MV-4-11 (cell line): ENCODE measurements at places on chromosomes 11 and 22.

DNA sequence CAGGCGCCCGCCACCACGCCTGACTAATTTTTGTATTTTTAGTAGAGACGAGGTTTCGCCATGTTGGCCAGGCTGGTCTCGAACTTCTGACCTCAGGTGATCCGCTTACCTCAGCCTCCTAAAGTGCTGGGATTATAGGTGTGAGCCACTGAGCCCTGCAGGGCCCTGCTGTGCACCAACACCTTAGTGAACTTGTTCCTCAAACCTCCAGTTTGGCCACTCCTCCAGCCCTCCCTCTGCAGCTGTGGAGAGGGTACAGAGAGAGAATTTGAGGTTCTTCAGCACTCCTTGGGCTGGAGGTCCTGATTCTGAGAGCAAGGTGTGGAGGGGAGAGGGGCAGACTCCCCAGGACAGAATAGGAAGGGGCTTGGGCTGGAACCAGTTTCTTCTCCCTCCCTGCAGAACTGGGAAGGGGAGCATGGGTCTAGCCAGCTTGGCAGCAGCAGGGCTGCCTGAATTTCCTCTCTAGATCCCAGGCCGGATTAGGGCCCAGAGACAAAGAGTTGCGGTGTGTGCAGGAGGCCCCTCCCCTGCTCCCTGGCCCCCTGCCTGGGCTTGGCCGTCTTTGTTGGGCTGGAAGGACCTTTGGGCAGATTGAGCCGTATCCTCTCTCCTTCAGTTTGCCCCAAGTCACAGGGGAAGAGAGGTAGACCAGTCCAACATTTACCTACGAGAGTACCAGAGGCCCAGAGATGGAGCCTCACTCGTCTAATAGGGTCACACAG, 2.3 kb upstream of the PEX16 start:
- no peak for DNase-seq

- DNase-seq: peak; percentile 63
Observed at GRCh38 chr11:94543695-94544645, at the start of gene FUT4. FUT4 (plus strand) TSS chr11:94543921; CDS start chr11:94544134, 213 bp downstream.

DNA sequence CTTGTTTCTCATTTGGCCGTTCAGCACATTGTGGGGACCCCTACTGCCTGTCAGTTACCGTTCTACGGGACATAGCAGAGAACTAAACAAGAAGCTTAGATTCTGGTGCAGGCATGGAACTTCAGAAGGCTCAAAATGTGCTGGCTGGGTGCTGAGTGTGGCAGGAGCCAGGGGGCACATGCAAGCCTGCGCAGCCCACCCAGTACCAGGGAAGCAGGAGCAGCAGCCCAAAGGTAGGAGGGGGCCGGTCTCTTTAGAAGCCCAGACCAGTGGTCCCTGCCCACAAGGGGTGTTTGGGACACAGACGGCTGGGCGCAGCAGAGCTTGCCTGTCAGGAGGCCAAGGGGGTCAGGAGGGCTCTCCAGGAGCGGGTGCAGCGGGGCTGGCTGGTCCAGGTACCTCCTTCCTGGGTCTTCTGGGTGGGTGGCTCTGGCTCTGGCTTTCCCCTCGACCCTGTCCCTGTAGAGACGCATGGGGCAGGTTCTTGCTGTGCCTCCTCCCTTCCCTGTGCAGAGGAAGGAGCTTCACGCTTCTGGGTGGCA, 2.2 kb downstream of the PTDSS2 start:
- no peak for DNase-seq

DNA sequence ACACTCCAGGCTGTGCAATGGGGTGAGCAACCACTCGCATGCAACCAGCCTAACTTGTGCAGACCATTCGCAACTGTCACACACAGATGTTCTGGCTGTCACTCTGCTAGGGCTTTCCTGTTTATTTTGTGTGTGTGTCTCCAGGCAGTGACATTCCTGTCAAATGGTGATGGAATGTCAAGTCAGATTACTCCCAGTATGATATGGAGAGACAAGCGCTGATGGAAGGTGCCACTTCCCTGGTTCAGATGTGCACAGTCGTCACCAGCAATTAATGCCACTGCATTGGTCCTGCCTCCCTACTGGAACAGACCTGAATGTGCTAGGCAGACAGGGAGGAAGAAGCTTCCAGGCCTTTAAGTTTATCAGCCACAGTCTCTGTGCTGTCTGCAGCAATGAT, 442.4 kb upstream of the ISX start:
- DNase-seq: no peak

DNA sequence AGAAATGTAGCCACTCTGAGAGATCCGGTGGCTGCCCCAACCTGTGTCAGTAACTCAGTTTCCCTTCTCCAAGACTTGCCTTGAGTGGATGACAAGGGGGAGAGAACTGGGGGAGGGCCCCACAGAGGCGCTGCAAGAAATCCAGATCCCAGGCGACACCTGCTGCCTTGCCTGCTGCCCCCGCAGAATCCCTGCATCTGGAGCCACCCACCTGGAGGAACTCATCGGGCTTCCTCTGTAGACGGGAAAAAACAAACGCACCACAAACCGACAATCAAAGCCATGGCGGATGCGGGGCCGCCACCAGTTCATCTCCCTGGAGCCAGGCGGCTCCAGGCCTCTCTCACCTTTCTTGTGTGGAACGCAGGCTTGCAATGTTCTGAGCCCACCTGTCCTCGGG, 40.2 kb downstream of the MACROD1 start:
- DNase-seq: no peak
